ENCODE measurements at places on chromosomes 6 and 20. TPM values are rescaled to one million over a fixed set of nuclear protein-coding genes. Genes with fewer than 3 reads are reported as not detected.

The LYRM4 gene
- 43.6 TPM for polyA plus RNA-seq

The SMLR1 gene
- polyA plus RNA-seq = 1.9 TPM

The FOXQ1 gene
- polyA plus RNA-seq = 8.1 TPM

The FYN gene
- 162 TPM for polyA plus RNA-seq

The FGD2 gene
- polyA plus RNA-seq = 1.5 TPM

The PROKR2 gene
- polyA plus RNA-seq = not detected

The KDM1B gene
- polyA plus RNA-seq = 20.7 TPM

The LY6G5C gene
- 2.5 TPM for polyA plus RNA-seq

The UCKL1 gene
- polyA plus RNA-seq = 35.5 TPM

The SLC52A3 gene
- polyA plus RNA-seq = 3.6 TPM
